Endodermal cell (in vitro differentiated cells): ENCODE measurements at places on chromosomes 1 and 21.

GRCh38 chr1:67610450-67610849, 74.6 kb upstream of the GADD45A start:
- DNase-seq, result peak; percentile 25

GRCh38 chr1:11955221-11955620, 20.7 kb downstream of the PLOD1 start:
- no peak for DNase-seq

DNA sequence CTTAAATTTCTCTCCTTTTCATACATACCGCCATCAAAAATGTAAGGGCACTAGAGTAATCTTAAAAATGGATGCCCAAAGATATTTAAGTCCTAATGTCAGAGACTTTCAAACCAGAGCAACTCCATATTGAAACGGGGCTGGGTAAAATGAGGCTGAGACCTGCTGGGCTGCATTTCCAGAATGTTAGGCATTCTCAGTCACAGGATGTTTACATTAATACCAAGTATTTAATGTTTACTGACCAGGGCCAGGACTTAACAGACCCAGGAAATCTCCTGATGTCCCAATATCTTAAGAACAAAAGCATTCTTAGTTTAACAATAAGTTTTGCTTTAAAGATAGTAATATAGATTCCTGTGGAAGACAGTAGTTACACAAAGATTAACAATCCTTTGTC, 563.9 kb upstream of the BEND5 start:
- DNase-seq, result no peak

DNA sequence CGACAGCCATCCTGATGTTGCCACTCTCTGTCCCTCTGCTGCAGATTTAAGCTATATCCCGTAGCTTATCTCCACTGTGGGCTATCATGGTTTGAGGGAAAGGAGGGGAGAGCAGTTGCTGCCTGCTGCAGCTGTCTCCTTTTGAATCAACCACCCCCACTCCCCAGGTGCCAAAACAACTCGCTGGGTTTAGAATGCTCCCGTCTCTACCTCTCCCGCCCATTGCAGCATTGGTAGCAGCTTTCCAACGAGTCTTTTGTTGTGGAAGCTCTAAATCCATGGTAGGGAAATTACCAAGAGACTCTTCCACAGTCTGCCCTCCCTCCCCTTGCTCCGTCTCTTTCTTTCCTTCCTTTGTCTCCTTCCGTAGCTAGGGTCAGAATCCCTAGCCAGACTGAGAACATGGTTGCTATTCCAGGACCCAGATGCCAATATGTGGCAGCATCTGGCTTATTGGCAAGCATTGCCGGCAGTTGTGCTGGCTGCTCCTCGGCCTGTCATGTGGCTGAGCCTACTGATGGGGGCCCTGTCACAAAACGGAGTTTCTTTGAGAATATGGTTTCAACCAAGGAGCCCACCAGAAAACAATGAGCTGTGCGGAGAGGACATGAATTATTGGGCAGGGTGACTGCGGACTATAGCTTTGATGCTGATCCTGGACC, 230.7 kb downstream of the RPS6KC1 start:
- DNase-seq, result peak; percentile 68

DNA sequence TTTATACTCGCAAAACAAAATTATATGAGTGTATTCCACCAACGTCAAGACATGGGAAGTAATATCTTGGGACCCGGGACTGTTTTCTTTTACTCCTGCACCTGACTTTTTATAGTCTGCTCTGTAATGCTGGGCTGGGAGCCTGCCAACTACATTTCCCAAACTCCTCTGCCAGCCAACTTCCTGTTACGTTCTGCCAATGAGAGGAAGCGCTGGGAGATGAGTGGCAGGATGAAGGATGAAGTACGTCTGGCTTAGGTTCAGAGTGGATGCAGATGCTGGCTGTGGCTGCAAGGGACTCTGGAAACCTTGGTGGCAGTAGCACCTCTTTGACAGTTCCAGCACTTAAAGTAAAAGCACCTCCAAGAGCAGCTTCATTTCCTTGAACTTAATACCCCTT, 59.6 kb downstream of the USP24 start:
- peak; percentile 73 for DNase-seq

DNA sequence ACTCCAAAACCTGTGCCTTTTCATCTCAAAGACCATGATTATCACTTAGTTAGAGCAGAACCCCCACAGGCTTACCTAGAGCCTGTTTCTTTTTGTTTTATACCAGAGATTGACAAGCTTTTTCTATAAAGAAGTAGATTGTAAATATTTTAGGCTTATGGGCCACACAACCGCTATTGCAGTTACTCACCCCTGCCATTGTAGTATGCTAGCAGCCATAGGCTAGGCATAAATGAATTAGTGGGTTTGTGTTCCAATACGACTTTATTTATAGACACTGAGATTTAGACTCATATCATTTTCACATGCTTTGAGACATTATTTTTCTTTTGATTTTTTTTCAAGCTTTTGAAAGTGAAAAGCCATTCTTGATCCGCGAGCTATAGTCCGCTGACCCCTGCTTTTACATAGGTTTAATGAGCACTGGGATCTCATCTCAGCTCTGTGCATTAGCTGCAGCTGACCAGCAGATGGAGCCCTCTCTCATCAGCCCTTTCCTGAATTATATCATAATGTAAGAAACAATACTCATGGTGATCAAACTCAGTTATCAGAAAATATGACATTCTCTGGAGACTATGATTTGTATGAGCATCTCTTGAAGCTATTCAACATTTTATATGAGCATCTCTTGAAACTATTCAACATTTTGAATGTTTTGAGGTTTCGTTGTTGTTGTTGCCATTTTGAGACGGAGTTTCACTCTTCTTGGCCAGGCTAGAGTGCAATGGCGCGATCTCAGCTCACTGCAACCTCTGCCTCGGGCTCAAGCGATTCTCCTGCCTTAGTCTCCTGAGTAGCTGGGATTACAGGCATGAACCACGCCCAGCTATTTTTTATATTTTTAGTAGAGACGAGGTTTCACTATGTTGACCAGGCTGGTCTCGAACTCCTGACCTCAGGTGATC, 111.9 kb upstream of the L1TD1 start:
- DNase-seq, result peak; percentile 82

DNA sequence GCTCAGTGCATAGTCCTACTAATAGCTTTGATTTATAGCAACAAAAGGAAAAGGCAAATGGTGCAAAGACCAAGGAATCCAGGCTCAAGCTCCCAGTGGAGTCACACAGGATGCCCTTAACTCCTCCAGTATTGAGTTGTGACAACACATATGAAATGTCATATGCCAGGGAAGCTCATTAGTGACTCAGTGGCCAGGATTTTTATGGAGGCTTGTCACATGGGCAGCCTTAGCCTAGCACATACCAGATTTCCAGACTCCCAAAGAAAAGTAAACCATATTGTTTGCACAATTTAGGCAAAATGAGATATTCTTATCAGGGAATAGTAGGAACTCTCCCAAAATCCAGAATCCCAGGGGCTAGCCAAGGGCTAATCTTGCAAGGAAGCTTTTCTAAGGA, 129.2 kb downstream of the MAGI3 start:
- DNase-seq, result no peak

GRCh38 chr21:36134803-36135390, at the start of gene CBR3:
Gene CBR3, plus strand, starts transcription at chr21:36135079. Its CDS starts 114 bp downstream, at chr21:36135193.
- peak; percentile 55 for DNase-seq

DNA sequence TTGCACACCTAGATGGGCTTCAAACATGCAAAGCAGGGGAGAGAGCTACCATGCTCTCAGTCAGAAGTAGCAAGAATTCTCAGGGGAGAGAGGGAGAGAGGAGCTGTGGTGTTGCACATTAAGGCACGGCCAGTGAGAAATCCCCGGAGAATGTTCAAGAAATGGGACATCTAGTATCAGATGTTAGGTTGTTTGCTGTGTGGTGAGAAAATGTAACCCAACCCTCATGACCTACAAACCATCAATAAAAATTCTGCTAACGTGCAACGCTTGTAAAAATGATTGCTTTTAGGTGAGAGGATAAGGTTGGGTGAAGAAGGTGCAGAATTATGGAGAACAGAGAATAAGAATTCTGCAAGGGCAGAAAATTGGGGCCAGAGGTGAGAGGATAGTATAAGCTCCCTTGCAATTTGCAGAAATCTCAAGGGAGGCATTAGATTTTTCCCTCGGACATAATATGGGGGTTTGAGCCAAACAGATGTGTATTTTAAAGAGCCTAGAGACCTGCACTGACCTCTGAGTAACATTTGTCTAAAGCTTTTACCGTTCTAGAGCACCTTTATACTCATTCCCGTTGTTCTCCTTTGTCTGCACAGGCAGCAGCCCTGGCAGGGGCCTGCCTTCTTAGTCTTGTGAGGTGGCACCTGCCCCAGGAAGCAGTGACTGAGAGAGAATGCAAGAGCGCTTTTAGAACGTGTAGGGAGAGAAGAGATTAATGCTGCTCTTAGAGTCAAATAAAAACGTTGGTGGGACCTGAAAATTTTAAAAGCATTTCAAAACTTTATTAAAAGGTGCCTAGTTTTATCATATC, 25.4 kb upstream of the KIAA0040 start:
- no peak for DNase-seq

- no peak for DNase-seq
Measured at GRCh38 chr1:53206735-53207379, 10.2 kb downstream of the CPT2 start.

- no peak for DNase-seq
Measured at GRCh38 chr1:153190373-153190772, 12.9 kb upstream of the LELP1 start.

- no peak for DNase-seq
Measured at GRCh38 chr21:46088189-46088588, 9.7 kb upstream of the COL6A2 start.
